ENCODE measurements at places on chromosomes 13 and 19.
A peak's percentile ranks its signal among the peaks of the same experiment; 100 is the strongest.

- DNase-seq, result no peak
These were observed 2.7 kb upstream of the MADCAM1 start for GRCh38 chr19:493391-494170.

GRCh38 chr13:94549232-94550061, 46.5 kb downstream of the TGDS start:
- peak; percentile 97 for DNase-seq

DNA sequence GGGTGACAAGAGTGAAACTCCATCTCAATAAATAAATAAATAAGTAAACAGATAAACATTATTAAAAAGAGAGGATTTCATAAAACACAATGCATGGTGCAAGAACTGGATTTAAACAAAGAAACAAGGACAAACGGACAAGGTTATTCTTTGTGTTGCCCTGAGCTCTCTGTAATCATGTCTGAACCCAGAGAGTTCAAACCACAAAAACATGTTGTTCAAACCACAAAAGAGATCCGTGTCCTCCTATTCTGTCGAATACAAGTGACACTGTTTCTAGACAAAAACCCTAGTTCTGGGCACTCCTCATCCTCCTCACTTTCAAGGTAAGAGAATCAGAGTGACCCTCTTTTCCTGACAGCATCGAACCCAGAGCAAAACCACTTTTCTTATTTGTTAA, 4.6 kb upstream of the TPRX2 start:
- no peak for DNase-seq

GRCh38 chr19:45141203-45141900, 19.4 kb downstream of the NKPD1 start:
- no peak for DNase-seq

- DNase-seq, result no peak
These were observed 213.5 kb downstream of the SLC7A1 start for GRCh38 chr13:29382021-29382420.

DNA sequence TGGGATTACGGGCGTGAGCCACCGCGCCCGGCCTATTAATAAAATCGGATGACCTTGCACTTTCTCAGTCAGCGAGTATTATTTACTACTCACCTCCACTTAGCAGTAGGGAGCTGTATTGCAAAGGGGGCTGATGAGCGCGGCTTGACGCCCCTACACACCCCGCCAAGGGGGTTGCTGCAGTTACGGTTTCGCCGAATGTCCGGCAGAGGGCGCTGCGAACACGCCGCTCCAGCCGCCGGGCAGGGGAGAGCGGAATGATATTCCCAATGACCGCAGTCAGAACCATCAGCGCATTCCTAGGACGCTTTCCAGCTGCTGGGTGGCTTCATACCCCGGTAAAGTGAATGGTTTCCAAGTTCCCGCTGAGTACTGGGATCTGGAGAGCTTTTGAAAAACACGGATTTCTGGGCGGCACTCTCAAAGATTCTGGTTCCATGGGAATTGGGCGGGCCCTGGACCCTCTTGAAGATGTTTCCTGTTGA, 30.0 kb upstream of the TPT1 start:
- peak; percentile 43 for DNase-seq

- DNase-seq, result no peak
These were observed 8.8 kb upstream of the CPB2 start for GRCh38 chr13:46113596-46113995.

GRCh38 chr19:48874303-48875135, 2.3 kb downstream of the PPP1R15A start:
- DNase-seq, result peak; percentile 26

DNA sequence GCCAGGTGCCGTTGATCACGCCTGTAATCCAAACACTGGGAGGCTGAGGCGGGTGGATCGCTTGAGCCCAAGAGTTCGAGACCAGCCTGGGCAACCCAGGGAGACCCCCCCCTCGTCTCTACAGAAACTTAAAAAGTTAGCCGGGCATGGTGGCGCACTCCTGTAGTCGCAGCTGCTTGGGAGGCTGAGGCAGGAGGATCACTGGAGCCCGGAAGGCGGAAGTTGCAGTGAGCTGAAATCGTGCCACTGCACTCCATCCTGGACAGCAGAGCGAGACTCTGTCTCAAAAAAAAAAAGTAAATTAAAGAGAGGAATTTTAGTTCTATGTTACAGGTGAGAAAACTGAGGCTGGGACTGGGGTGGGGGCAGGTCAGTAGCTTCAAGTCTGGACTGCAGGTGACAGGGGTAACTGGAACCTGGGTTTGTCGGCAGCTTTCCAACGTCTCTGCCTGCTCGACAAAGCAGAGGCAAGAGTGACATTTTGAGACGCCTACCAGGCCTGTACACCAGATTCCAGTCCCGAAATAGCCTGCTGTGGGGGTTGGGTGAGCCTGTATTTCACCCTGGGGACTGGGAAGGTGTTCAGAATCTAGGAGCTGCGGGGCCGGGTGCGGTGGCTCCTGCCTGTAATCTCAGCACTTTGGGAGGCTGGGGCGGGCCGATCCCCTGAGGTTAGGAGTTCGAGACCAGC, 1.2 kb downstream of the SELENOW start:
- no peak for DNase-seq

GRCh38 chr19:15154002-15154612, 46.7 kb downstream of the NOTCH3 start:
- DNase-seq, result peak; percentile 37

GRCh38 chr13:25657157-25657556, 285.4 kb downstream of the ATP8A2 start:
- no peak for DNase-seq

DNA sequence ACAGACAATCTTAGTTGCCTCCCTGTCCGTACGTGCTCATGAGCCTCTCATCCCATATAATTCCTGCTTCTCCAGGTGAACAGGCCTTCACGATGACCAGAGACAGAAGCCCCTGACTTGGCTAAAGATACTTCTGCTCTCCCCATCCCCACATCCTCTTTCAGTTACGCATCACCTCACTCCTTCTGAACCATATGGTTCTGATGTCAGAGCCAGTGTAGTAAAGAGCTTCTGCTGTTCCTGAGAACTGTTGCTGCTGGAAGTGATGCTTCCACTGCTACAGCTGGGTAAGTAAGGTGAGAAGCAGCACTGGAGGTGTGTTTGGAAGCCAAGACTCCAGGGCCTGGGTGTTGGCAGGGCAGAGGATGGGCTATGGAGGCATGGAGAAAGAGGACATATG, 12.9 kb downstream of the SIGLECL1 start:
- no peak for DNase-seq

GRCh38 chr19:3201072-3201700, 15.5 kb downstream of the NCLN start:
- no peak for DNase-seq

DNA sequence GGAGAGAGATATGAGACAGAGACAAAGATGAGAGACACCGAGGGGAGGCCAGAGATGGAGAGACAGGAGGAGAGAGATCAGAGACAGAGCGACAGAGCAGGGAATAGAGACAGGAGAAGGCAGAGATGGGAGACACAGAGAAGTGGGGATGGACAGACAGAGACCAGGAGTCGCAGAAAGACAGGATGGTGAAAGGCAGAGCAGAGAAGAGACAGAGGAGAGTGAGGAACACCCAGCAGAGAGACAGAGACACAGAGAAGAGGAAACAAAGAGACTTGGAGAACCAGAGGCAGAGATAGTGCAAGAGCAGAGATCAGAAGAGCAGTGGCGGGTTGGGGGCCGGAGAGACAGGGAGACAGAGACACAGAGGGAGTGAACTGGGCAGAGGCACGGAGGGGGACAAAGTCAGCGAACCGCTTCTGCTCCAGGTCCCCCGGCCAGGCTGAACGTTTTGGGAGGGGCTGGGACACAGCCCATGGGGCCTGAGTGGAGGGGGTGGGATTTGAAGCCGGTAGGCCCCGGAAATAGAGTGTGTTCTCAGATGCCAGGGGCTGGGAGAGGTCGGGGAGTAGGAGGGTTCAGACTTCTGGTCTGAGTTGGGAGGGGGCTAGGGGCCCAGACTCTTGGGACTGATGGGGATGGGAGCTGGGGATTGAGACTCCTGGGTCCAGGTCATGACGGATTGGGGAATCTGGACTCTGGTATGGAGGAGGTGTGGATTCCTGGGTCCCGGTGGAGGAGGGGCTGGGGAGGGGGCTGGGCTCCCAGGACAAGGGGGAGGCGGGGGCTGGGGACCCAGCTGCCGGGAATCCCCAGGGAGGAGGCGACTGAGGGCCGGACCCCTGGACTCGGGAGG, 654 bp downstream of the ZNF579 start:
- no peak for DNase-seq

DNA sequence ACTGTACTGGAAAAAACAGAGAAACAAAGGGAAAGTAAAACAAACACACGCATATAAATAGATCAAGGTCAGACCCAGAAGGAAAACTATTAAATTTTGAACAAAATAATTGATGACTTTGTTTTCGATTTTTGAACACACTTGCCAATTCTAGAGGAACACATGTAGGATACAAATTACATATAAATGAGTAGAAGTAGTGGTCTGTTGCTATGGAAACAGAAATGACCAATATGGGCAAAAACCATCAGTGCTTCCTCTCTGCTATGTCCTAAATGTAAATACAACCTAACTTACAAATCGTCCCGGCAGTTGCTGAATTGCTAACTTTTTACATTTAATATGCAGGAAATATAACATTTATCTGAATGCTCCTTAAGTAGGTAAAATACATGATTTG, 65.2 kb upstream of the POSTN start:
- no peak for DNase-seq

Measured in activated CD4-positive, alpha-beta T cell treated with anti-CD3 and anti-CD28 coated beads, Interleukin-2, amount 50 U/mL, for 16 hours (primary cell).